GM10248 (cell line): ENCODE measurements at places on chromosomes 12 and 14.

- DNase-seq, result no peak
These were observed 790.8 kb upstream of the TBX3 start for GRCh38 chr12:115474539-115475353.

DNA sequence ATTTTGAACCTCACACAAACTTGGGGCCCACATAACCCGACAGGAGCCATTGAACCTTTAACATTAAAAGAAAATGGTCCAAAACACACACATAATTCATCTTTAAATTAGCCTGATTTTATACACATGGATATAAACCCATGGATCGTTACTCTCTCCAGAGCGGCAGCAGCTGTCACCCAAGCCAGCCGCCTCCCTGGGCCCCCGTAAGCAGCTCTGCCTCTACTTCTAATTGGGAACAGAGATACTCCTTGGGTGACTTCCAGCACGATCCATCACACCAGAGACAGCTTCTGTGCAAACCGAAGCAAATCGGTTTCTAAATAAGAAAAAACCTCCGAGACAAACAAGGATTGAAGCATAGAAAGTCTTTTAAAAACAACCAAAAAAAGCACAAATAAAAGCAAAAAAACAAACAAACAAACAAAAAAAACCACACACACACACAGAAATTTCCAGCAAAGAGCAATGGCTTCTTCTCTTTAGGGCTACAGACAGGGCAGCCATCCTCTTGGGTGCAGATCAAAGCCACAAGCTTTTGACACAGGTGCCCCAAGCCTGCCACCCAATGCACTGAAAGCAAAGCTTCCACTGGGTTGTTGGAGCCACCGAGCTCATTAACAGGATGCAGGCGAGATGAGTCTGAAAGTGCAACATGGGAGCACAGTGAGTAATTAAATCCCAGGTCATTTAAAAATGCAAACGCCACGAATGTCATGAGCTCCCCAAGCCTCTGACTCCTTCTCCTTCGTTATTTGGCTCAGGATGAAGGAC is 156.9 kb downstream of the DPF3 start:
- DNase-seq, result no peak

DNA sequence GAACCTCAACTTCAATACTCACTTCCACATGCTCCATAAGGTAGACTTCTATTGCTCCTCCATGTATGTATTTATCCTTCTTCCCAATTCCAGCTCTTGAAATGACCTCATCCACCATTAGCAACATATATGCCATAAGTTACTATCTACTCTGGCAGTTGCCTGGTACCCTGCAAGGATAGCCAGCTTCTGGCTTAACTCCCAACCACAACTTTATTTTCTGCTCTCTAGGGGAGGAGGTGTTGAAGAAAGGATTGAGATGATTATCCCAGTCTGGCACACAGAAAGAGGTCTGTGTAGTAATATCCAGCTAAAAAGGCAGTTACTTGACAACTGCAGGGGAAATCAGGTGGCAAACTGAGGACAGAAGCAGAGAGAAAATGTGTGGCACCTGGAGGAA is 71.5 kb upstream of the MDM1 start:
- DNase-seq, result no peak

GRCh38 chr12:15772405-15773018 is 16.7 kb downstream of the EPS8 start:
- no peak for DNase-seq

DNA sequence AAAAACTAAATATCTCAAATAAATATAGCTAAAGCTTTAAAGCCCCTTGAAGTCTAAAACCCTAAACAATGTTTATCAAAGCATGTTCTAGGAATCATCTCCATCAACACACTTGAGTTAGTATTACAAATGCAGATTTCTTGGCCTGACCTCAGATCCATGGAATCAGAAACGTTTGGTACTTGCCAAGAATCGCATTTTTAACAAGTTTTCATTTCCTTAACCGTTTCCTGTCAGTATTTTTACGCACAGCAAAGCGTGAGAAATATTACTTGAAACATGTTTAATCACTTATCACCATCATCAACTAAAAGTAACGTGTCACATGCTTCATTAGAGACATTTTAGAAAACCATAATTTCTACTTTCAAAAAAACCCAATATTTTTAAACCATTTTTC is 9.7 kb downstream of the SLCO1C1 start:
- no peak for DNase-seq

DNA sequence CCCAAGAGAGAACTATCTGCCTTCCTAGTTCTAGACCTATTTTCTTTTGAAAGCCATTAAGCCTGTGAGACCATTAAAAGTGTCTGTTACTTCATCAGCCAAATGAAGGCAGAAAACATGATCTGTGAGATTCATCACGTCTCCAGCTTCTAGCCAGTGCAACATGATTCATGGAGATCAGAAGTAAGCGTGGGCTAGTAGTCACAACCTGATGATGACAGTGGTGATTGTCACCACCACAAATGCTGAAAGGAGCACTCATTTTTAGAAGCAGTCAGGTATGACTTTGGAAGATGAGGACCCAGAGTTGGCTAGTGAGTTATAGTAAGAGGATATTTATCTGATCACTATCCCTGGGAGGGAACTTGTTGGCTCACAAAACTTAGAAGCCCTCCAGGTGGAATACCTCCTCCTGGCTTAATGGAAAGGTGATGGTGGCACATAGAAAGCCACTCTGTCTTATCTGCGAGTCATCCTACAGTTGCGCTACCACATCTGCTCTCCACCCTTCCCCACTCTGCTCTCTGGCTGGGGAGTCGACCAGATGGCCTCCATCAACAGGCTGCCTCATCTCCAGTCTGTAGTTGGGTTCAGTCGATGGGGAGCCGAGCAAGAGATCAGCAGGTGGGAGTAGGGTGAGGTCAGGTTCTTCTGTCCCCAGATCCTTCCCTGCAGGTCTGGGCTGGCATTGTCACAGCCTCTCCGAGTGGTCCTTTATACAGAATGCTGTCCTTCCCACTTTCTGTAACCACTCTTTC is 317.6 kb upstream of the FKBP4 start:
- no peak for DNase-seq

GRCh38 chr14:71591929-71592328 is 340.3 kb upstream of the RGS6 start:
- no peak for DNase-seq

DNA sequence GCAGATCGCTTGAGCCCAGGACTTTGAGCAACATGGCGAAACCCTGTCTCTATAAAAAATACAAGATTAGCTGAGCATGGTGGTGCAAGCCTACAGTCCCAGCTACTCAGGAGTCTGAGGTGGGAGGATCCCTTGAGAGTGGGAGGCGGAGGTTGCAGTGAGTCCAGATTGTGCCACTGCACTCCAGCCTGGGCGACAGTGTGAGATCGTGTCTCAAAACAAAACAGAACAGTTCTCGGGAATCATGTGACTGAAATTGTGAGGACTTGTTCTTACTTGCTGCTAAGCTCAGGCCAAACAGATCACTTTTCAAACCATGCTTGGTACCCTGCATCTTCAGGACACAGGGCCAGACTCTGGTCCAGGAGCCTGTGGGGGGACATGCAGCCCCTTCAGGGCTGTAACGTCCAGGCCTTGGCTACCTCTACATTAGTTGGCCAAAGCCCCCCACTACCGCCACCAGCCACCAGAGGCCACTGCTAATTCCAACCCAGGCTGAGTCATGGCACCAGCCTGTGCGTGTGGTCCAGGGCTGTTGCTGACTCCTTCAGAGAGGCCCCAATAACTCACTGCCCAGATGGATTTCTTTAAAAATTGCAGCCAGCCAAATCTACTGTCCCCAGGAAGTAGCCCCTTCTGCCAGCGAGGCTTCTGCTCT is 33.4 kb upstream of the SYNDIG1L start:
- peak; percentile 57 for DNase-seq

DNA sequence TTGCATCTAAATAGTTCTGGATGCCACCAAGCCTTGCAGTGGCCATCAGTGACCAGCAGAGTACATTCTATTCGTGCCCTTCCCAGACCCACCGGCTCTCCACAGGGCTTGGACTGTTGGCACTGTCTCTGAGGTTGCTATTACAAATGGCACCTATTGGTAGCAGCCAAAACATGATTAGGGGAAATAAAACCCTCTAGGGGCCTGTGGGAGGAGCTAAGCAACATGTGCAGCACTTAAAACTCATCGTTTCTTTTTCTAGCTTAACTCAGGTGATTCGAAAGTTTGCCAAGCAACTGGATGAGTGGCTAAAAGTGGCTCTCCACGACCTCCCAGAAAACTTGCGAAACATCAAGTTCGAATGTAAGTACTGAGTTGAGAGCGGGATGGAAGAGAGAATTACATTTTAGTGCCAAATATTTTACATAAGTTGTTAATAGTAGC is 65.4 kb upstream of the RIC8B start:
- no peak for DNase-seq
